ENCODE measurements at places on chromosomes 12 and 14.

GRCh38 chr14:61537563-61538463 is 157.5 kb upstream of the HIF1A start:
- DNase-seq, result peak; percentile 26

DNA sequence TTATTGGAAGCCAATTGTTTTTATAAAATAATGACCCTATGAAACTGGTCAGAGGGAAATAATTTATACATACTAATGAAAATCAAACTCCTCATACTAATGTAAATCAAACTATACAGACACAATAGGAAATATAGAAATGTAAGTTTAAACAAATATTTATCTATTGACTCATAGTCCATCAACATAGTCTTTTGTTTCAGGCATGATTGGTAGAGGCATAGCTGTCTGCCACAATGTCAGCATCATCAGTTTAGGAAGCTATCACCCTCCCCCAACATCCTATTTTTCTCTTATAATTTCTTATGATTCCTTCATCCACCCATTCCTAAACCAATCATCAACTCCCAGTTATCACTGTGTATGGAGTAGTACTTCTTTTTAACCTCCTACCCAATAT is 117.7 kb downstream of the SLC38A6 start:
- DNase-seq, result no peak

DNA sequence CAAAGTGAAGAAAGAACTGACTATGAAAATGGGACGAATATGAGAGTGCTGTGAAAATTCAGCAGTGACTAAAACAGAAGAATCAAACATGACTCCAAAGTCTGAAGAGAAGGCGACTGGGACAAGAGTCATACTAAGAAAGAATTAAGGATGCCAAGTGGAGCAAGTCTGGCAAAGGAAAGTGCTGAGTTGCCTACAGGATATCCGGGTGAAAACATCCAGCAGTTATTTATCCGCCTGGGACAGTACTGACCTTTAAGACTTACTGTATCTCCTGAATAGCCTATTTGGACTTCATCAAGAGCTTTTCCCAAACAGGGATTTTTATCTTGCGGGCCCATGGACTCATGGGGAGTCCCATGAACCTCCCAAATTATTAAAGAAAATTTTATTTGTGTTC is 41.1 kb downstream of the KICS2 start:
- no peak for DNase-seq

DNA sequence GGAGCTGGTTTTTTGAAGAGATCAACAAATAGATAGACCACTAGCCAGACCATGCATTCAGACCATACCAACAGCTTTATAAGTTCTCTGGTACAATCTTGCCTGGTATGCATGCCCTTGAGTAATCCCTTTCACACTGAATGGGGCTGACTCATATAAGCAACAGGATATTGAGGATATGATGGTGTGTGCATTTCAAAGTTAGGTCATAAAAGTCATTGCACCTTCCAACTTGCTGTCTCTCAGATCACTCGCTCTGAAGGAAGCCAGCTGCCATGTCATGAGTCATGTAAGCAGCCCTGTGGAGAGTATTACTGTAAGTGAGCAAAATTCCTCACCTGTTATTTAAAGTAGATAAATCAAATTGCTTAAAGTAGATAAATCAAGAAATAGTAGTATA is 45.0 kb upstream of the OR6J1 start:
- DNase-seq, result no peak

Measured in activated T-helper 9 cell treated with anti-CD3 and anti-CD28 coated beads, Interleukin-2, amount 50 U/mL, for 16 hours (primary cell).